ENCODE measurements at places on chromosomes 6 and 20.

DNA sequence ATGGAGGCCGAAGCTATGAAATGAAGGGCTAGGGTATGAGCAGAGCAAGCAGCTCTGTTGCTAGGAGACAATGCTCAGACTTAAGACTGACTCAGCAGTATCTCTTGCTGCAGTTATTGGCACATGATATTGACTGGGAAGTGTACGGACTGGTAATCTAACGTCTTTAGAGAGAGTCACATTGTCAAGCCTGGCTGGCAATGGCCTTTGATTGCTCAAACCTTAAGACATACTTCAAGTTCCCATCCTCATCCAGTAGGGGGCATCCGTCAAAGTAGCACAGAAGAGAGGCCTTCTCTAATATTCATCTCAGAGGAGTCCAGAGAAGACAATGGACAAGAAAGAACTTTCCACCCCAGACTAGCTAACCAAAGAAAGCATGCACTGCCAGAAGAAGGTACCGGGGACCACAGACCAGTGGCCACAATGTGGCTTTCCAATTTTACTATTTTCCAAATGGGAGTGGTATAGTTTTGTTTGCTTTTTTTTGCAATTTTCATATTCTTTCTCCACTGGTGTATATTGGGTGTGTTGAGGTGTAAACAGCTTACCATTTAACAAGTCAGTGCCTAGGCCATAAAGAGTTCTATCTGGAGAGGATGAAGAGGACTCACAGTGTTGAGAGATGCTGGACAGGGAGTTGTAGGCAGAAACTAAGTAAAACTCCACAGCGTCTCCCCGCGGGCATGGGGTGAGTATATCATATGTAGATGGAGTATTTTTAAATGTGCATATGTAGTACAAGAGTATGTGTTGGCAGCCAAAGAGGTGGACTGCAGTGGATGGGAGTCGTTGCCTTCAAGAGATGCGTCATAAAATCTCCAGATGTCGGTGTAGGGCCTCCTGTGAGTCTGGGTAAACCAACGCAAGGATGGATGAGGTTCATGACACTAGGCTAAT, 36.7 kb downstream of the LRFN2 start:
- no peak for DNase-seq

DNA sequence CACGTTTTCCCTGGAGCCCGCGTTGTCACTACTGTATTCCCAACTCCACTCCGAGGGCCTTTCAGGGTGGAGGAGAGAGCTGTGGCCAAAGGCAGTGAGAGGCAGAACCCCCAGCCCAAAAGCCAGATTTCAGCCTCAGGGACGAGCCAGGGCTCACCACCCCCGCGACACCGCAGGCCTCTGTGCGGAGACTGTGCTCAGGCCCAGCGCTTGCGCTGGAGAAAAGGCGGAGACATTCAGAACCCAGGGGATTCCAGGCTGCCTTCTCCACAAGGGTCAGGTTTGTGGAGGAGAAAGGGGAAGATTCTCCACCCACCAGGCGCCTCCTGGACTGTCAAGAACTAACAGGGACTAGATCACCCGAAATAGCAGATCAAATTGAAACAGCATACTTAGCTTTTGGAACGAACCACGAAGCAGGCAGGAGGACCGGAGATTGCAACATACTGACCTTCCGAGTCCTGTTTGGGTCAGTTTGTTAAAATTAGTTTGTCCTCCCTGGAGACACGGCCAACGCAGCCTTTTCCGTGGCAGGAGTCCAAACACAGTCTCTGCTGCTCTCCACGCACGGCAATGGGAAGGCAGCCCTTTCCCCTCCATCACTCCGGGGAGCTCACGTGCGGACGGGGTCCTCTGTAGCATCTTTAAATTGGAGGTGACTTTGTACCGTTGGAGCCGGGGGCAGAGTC, 14.4 kb downstream of the DLL1 start:
- no peak for DNase-seq

DNA sequence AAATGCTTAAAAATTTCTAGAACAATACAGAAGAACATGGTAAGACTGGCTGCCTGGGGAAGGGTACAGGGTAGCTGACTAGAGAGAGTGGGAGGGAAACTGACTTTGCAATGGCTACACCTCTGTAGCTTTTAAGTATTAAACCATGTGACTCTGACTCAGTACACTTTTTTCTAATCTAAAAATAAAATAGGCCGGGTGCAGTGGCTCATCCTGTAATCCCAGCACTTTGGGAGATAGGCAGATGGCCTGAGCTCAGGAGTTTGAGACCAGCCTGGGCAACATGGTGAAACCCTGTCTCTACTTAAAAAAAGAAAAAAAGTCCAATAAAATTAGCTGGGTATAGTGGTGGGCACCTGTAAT, 18.5 kb downstream of the ATP9A start:
- no peak for DNase-seq

GRCh38 chr6:34573567-34574183, 17.5 kb upstream of the SPDEF start:
- DNase-seq, result no peak

DNA sequence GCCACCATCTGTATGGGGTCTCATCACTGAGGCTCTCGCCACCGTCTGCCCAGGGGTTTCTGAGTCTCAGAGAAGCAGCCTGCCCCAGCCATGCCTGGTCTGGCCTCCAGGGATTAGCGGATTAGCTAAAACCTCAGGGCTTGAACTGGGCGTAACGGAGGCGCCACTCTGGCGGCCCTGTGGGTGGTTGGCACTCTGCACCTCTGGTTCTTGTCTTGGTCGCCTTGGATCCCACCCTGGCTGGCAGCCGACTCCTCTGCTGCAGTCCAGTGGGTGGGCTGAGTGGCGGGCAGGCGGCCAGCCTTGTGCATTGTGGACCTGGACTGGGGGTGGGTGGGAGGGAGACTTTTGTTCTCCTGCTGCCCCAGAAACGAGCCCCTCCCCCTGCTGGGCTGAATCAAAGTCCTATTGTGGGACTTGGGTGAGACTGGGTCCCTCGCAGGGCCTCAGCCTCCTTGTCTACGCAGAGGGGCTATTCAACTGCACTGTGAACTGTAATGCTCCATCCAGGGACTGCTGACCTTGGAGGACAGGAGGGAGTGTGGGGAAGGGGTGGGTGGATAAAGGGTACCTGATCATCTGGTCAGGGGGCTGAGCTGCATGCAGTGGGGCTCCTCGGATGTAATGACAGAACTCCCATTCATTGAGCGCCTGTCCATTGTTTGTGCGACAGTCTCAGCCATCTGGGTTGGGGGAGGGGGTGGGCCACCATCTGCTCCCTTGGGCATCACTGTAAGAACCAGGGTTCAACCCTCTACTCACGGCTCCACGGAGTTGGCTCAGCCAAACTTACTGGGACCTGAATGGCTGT, 23.9 kb downstream of the SUN5 start:
- DNase-seq, result peak; percentile 60

- DNase-seq, result peak; percentile 56
Observed at GRCh38 chr20:25283221-25283951, 35.5 kb downstream of the PYGB start.

- no peak for DNase-seq
Observed at GRCh38 chr6:114634016-114634415, 291.2 kb upstream of the HS3ST5 start.

- no peak for DNase-seq
Observed at GRCh38 chr6:166228839-166229528, 61.3 kb upstream of the TBXT start.

Measured in activated effector memory CD4-positive, alpha-beta T cell treated with anti-CD3 and anti-CD28 coated beads, Interleukin-2, amount 50 U/mL, for 16 hours (primary cell).